Lower leg skin (tissue), 4 donors: ENCODE measurements at places on chromosomes 1 and 21. TPM values are rescaled to one million over a fixed set of nuclear protein-coding genes. Genes with fewer than 3 reads are reported as not detected.

- no peak for DNase-seq
Observed at GRCh38 chr1:100034470-100034869, 64.7 kb downstream of the SLC35A3 start.

- DNase-seq = no peak
Observed at GRCh38 chr1:194544012-194544411, 1357.6 kb upstream of the B3GALT2 start.

- DNase-seq = no peak
Observed at GRCh38 chr1:157504646-157505045, 47.7 kb downstream of the FCRL5 start.

GRCh38 chr21:33025106-33025488 lies 638 bp upstream of the OLIG2 start:
- peak; percentile 49 for DNase-seq

PCP4L1 gene
- 9.1 TPM for total RNA-seq
